ENCODE measurements at places on chromosomes 1 and 21.

DNA sequence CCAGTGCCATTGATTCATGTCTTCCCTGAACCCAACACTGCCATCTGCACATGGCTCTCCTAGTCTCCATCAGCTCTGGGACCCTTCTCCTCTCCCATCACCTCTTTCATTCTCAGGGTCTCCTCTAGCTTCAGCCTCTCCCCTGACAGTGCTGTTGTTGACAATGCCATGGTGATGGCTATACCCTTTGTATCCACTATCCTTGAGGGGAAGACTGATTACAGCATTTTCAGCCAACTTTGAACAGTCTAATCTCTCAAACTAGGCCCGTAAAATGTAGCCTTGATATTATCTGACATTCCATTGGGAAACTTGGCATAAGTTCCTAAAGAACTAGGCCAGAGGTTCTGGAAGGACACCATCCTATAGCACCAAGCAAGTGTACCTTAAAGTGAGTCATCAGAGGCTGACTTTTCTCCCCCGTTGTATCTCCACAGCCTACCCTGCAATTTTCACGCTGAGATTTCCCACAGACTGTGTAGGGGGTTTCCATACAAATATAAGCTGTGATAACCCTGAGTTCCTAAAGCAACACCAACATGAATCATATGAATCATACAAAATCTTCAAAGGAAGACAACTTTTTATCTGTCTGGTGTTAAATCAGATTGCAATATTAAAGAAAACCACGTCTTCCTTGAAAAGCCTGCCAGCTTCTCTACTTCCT, 5.8 kb downstream of the HAO2 start:
- DNase-seq = no peak

- no peak for DNase-seq
These were observed 37.7 kb upstream of the IPO9 start for GRCh38 chr1:201791051-201791778.

GRCh38 chr1:84996846-84997666, at the start of gene MCOLN2:
Gene MCOLN2, minus strand, starts transcription at chr1:84997113. Its CDS starts 241 bp downstream, at chr1:84996872.
- DNase-seq = peak; percentile 21

DNA sequence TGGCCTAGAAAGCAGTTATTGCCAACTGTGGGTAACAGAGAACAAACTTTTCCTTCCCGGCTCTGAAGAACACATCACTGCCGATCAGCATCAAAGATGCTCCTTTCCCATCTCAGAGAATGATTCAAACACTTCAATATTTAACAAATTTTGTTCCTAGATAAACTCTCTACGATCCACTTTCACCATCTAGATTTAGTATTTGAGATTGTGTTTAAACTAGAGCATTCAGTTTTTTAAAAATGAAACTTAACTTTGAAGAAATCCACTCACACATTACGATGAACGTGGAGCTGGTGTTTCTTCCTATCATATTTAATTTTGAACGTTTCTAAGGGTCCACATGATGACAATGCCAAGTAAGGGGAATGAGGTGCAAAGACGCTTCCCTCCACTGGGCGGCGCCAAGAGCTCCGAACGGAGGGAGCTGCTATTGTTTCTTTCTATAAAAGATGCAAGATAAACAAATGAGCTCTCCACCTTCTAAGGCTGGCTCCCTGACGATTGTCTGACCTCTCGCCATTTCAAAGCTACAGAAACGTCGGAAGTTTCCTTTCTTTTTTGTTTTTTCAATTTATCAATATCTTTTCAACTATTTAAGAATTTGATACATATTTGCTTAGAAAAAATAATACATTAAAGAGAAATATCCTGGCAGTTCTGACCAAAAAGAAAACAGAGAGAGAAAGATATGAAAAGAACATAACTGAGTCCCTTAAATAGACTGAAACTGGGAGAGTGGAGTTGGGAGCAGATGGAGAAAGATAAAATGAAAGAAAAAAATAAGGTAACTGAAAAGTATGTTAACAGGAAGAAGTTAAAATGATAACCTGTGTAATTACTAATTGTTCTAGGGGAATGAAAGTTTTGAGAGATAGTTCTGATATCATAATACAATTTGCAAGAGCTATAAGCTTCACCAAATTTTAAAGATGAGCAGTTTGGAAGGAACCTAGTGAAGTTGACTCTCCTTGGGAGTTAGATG, 4.4 kb upstream of the BARHL2 start:
- DNase-seq = no peak

DNA sequence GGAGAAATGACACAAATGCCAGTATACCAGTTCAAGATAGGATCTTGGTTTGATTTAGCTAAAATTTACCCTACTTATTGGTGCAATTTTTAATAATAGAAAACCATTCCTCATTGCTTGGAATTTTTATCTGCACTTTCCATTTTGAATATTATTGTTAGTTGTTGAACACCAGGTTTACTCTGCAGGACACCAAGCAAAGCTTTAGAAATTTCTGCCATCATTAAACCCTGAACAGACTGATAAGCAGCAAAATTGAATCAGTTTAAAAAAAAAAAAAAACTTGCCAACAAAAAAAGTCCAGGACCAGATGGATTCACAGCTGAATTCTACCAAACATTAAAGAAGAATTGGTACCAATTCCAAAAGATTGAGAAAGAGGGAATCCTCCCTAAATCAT, 71.5 kb downstream of the POU2F1 start:
- DNase-seq = no peak

- no peak for DNase-seq
These were observed 17.1 kb upstream of the SPAG17 start for GRCh38 chr1:118202076-118202608.
